ENCODE measurements at places on chromosomes 3 and 15.
A peak's percentile ranks its signal among the peaks of the same experiment; 100 is the strongest.

DNA sequence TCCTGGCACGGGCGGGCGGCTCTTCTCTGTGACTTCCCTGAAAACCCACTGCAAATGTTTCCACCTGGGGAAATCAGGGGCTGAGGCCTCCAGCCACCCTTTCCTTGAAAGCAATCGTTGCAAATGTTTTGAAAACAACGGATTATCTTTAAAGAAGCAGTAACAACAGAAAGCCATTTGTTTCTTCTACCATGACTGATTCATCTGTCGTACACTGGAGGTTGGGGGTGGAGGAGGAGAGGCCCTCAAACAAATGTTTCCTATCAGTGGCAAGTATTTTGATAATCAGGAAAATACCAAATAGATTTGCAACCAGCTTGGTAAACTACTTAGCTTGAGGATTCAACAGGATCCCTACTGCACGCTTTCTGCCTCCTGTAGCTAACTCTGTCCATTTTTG lies 114.9 kb downstream of the PDZRN3 start:
- DNase-seq: no peak

- DNase-seq: no peak
Observed at GRCh38 chr3:171778493-171778892, 31.8 kb downstream of the PLD1 start.

GRCh38 chr15:38111070-38111469 lies 141.6 kb upstream of the SPRED1 start:
- no peak for DNase-seq

DNA sequence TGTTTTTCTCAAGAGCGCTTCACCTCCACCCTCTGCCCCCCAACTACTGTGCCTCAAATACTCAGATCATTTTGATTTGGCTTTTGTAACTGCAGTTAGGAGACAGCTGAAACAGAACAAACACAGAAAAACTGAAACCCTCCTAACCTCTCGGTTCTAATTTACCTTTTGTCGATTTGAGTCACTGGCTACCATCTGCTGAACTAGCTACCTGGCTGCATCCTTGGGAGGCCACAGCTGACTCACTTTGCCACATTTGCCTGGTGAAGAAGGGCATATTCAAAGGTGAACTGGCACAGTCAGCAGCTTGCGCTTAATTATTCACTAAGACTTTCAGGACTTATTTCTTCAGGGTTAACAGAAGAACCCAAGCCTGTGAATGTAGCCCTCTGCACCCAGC lies 117.7 kb downstream of the FOXB1 start:
- no peak for DNase-seq

- DNase-seq: no peak
Observed at GRCh38 chr3:122962149-122962548, 65.4 kb downstream of the SEMA5B start.

- no peak for DNase-seq
Observed at GRCh38 chr15:75232826-75233503, 25.2 kb upstream of the GOLGA6C start.

GRCh38 chr3:142863930-142864920 lies 24.7 kb downstream of the PCOLCE2 start:
- DNase-seq: peak; percentile 44

- no peak for DNase-seq
Observed at GRCh38 chr3:151709847-151710246, 23.9 kb upstream of the AADACL2 start.

- DNase-seq: no peak
Observed at GRCh38 chr3:117565777-117566176, 856.2 kb downstream of the TUSC7 start.
